ENCODE measurements at places on chromosomes 5 and 9.

- DNase-seq: no peak
Observed at GRCh38 chr5:72441094-72441723, 66.0 kb downstream of the ZNF366 start.

DNA sequence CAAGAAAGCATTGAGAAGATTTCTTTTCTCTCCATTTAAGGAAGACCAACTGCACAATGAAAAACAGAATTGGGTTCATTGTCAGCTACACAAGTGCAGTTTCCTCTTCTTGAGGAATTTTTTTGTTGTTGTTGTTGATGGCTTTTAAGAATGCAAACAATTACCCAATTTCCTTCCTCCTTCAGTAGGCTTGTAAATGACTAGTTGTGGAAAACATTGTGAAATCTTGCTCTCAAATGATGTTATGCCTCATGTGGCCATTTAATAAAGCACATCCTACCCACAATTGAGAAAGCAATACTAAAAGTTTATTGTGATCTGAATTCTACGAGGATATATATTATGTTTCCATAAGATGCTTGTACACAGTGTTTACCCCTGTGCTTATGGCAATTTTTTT, 171.6 kb downstream of the FAM174A start:
- DNase-seq: no peak

GRCh38 chr5:134118212-134118835, 3.8 kb downstream of the TCF7 start:
- DNase-seq: no peak

GRCh38 chr9:86168256-86168655, 68.9 kb upstream of the GOLM1 start:
- DNase-seq: no peak

DNA sequence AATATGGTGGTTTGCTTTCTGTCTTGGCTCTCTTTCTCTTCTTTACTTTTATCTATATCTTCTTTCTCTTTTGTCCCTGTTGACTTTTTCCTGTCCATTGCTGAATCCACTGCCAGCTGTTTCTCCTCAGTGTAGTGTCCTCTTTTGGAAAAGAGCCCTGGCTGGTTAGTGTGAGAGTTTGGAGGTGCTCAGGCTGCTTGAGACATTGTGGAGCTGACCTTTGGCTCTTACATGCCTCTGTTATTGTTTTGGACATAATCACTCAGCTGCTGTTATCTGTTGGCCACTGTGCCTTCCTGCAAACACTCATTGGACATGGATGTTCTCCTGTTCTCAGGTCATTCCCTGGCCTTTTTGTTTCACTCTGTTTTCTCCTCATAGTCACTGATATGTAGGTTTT, 295.4 kb upstream of the RIOK2 start:
- DNase-seq: no peak

DNA sequence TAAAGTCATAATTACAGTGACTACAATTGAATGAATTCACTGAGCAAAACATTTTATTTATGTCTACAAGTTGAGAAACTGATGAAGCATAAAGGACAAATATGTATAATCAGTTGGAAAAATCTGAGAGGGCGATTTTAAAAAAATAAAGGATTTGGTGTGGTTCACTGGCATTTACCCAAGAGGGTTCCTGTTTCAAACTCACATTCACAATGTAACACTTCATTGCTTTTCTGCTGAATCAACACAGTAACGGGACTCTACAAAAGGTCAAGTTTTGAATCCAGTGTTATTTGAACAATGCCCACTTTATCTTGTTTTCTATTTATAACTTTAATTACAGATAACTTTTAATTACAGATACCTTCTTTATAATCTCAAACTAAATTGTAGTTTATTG, 138.6 kb downstream of the NUDT12 start:
- DNase-seq: no peak

DNA sequence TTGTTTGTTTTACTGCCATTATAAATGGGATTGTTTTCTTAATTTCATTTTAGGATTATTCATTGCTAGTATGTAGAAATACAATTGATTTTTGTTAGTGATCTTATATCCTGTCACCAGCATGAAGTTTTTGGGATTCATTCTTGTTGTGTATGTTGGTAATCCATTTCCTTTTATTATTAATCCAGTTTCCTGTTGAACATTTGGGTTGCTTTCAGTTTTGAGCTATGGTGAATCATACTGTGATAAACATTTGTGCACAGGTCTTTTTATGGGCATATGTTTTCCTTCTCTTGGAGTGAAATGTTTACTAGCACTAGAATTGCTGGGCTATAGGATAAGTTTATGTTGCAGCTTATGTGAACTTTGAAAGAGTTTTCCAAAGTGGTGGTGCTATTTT, 69.6 kb downstream of the MAN2A1 start:
- DNase-seq: no peak

GRCh38 chr5:77015938-77016569, 14.2 kb upstream of the AGGF1 start:
- no peak for DNase-seq
